GM04504 (cell line): ENCODE measurements at places on chromosomes 4 and X.

- no peak for DNase-seq
Observed at GRCh38 chr4:41257906-41258305, 1.2 kb downstream of the UCHL1 start.

- no peak for DNase-seq
Observed at GRCh38 chr4:79087071-79087470, 147.8 kb upstream of the PAQR3 start.

DNA sequence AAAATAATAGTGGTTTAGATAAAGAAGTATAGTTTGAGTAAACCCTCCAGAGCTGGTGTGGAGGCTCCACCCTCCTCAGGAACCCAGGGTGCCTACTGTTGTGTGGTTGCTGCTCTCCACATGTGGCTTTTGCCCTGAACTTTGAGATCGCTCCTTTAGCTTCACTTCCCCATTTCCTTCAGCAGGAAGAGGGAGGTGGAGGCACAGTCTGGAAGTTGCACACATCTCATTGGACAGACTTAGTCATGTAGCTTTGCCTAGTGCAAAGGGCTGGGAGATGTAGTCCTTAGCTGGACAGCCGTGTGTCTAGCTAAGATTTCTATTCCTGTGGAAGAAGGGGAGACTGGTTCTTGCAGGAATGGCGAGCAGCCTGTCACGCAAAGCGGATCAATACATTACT, 37.9 kb downstream of the RGS12 start:
- no peak for DNase-seq

- no peak for DNase-seq
Observed at GRCh38 chr4:19557161-19557560, 694.5 kb upstream of the SLIT2 start.

DNA sequence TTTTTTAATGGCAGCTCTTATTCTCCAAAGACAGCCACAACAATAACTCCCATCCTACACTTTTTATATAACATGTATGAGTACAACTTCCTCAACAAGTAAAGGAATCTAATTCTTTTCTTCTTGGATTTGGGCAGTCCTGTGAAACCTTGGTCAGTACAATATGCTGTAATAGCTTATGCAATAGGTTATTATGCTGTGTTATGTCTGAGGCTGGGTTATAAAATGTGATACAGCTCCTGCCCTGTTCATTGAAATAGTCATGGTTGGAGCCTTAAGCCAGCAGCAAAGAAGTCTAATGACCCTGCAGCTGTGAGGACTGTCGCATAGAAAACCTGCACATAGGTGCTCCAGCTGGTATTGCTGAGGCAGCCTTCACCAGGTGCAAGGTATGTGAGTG, 215.8 kb upstream of the RASGEF1B start:
- DNase-seq: no peak

GRCh38 chr4:147891476-147892115, 159.7 kb downstream of the ARHGAP10 start:
- no peak for DNase-seq

DNA sequence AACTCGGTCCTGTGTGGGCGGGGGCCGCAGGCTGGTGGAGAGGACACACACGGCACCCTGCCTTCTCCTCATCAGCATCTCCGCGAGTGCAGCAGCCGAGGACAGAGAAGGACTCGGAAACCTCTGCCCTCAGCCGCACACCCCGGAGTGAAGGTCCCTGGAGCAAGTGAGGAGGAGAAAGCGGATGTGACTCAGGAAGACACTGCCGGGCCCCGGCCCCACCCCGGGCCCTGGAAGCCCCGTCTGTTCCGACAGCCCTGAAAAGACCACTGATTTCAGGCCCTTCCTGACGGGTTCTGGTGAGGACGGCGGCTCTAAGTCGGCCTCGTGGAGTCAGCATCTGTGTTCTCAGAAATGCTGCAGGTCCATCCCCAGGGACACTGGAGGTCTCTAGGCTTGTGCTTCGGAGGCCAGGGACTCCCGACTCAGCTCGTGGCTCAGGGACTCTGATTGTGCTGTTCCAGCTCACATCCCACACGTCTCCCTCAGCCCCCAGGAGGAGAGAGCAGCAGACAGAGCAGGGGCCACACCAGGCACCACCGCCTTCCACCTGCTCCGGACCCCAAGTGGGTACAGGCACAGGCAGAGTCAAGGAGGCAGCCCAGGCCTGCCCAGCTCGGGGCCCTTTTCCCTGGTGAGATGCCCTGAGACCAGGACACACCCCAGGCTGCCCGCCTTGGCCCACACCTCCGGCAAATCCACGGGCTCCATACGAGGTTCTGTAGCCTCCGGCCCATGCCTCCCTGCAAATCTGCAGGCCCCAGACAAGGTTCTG, 134.5 kb upstream of the NKX1-1 start:
- DNase-seq: no peak

DNA sequence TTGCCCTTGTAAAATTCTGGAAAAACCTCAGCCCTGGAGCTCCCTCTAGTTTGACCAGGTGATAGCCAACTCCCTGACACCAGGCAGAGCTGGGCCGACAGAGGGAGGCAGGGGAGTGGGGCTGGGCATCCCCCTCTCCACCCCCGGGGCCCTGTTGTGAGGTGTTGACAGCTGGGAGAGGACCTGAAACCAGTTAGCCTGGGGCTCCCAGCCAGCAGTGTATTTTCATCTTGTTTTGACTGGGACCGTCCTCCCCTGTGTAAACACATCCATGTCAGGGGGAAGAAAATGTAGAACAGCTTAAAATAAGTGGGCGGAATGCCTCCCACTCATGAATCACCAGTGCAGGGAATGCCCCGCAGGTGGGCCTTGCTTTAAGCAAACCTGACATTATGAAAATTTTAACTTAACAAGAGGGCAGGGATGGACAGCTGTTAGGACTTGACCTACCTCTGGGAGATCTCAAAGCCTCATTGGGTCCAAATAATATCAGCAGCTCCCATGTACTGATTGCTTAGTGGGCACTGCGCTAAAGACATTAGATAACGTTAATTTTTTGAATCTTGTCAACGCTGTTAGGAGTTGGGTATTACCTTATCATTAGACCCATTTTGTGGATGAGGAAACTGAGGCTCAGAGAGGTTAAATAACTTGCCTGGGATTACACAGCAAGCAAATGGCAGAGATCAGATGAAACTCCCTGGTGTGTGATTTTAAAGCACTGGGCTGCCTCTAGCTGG, 45.9 kb downstream of the TSC22D3 start:
- DNase-seq: no peak

DNA sequence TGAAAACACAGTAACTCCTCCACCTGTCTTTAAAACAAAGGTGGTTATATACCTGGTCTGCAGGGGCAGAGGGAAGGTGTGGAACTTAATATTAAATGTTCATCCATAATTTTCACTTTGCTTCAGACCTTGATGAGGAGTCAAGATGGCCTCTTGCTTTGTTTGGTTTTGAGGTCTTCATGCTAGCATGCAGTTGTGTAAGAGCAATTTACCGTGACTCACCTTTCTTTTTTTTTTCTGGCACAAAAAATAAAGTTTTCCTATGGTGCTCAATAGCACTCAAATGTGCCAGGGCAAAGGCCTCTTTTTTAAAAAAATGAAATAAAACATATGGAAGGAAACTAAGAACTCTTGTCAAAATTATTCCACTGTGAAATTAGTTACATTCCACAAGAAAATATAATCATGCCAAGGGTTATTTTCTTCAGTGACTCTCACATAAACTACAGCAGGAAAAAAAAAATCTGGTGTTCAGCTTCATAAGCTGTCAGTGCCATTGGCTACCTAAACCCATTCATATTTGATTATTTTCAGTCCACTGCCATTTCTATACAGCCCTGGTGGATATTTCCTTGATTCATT, 128.2 kb downstream of the SLC7A11 start:
- DNase-seq: no peak

- no peak for DNase-seq
Observed at GRCh38 chr4:132276185-132276584, 872.9 kb upstream of the PCDH10 start.

GRCh38 chr4:78379040-78379439, 172.5 kb upstream of the ANXA3 start:
- no peak for DNase-seq

DNA sequence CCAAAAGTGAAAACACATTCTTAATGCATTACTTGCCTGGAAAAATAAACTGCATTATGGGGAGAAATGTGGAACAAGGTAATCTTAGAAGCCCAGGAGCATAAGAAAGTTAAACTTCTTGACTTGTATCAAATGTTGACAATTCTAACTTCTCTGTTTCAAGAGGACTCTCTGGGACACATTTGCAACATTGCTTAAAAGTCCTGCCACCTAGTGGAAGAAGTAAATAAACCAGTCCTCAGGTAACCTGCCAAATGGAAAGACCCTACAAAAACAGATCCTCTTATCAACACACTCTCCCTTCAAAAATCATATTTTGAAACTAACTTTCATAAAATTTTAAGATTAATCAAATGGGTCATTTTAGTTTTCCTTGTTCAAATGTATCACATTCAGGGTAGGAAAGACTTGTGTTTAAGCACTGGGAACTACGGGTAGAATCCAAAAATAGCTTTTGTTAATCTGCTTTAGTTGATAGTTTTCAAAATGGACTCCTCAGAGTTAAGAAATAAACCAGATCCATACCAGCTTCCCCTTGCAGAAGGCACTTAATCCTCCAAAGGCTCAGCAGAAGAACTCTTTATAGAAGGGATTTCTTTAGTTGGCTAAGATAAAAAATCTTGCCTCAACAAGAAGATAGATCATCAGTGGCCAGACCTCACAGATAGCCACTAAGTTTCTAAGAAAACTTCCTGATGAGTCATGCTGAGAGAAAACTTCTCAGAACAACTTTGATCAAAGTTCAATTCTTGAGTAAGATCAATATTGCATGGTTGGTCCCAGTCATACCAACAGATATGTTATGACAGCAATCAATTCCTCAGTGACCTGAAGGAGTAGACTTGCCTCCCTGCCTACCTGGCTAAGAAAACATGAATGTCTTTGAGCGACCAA, 141.7 kb downstream of the HHIP start:
- DNase-seq: no peak

GRCh38 chr4:158304694-158305093, 94.4 kb downstream of the TMEM144 start:
- no peak for DNase-seq

DNA sequence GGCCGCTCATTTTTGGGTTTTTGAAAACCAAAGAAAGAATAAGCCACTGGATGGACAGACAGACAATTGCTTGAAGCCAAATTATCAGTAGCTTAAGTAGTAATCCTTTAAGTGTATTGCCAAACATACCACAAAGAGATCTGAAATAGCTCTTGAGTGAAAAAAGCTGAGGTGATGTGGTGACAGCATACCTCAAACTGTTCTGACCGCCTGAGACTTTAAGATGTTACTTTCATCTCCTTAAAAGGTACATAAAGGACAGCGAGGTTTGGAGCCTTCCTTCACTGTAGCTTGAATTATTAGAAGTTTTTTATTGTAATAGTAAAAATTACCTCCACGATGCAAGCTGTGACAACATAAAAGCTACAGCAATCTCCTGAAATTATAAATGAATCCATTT, 271.5 kb upstream of the FAM241A start:
- DNase-seq: no peak

DNA sequence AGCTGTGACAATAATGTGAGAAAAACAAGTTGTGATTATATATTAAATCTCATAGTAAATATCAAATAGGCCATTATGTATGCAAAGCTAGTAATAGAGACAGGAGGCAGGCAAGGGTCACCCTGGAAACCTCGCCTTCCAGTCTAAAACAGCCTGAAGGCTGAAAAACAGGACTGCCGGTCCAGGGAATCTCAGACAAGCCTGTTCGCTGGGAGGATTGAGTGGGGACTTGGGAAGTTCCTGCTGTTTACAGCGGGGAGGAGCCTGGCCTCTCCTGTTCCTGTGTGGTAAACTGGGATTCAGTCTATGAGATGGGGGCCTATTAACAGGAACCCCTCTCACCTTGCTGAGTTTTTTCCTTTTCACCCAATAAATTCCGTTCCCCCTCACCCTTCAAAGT, 2317.3 kb downstream of the PCDH7 start:
- DNase-seq: no peak

- no peak for DNase-seq
Observed at GRCh38 chr4:53920116-53920515, 144.3 kb downstream of the CHIC2 start.

DNA sequence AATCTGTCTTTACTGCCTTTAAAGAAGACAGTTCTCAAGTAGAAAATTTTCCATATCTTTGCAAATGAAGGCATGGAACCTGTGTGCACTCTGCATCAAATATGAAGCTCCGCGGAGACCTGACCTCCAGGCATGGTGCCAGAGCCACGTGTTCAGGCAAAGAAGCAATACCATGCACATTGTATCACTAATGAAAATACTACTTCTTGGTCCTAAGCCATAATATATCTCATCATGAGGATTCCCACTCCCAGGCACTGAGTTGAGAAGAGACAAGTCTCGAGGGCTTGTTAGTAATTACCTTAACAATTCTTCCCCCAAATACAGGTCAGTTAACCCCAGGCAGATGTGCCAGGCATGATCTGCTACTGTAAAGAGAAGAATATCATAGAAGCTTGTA, 56.7 kb downstream of the PCDH19 start:
- no peak for DNase-seq

DNA sequence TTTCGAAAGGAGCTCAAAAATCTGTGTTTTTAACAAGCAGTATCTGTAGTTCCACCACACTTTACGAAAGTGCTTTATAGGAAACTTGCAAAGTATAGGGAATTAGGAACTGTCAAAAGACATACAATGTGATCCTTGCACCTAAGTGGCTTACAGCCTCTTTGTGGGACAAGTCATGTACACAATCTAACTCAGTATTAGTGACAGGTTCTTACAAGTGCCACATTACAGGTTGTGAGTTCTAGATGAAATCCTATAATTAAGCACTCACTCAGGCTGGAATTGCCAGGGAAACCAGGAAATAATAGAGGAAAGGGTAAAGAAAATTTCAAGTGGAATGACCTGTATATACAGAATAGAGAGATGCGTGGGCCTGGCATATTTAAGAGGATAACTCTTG, 567.3 kb upstream of the ATOH1 start:
- no peak for DNase-seq

GRCh38 chr4:163976588-163976987, 482.1 kb downstream of the TMA16 start:
- no peak for DNase-seq

- DNase-seq: no peak
Observed at GRCh38 chr4:150321113-150321512, 242.9 kb downstream of the DCLK2 start.

- DNase-seq: no peak
Observed at GRCh38 chr4:119750771-119751170, 122.2 kb upstream of the PDE5A start.
